ENCODE measurements at places on chromosomes 12 and 14.

DNA sequence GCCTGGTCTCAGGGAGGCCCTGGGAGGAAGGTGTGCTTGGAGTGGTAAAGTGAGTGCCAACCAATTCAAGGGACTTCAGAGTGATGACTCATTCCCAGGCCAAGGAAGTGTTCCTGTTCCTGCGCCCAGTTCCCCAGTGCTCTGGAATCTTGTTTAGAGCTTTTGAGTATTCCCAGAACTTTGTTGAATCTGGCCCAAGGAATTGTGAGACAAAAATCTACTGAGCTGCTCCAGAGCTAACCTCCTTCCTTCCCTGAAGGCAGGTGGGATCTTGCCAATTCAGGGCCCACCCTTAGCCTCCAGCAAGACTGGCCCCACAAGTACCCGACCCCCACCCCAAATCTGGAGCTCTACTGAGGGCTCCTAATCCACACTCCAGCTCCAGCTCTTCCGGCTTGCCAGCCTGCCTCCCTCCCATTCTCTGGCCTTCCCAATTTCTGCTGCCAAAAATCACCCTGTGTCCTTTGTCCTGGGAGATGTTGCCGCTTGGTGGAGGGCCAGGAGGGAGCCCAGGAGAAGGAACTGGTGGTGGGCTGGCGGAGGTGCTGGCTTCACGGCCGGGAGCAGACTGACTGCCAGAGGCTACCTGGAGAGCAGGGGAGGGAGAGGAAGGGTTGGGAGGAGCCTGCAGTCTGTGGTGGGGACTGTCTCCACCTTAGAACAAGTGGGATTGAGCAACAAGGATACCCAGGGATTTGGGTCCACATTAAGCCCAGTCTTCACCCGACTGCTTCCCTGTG, 2.0 kb upstream of the ATN1 start:
- peak; percentile 91 for DNase-seq

GRCh38 chr14:58353516-58354299, 42.0 kb upstream of the TOMM20L start:
- no peak for DNase-seq

DNA sequence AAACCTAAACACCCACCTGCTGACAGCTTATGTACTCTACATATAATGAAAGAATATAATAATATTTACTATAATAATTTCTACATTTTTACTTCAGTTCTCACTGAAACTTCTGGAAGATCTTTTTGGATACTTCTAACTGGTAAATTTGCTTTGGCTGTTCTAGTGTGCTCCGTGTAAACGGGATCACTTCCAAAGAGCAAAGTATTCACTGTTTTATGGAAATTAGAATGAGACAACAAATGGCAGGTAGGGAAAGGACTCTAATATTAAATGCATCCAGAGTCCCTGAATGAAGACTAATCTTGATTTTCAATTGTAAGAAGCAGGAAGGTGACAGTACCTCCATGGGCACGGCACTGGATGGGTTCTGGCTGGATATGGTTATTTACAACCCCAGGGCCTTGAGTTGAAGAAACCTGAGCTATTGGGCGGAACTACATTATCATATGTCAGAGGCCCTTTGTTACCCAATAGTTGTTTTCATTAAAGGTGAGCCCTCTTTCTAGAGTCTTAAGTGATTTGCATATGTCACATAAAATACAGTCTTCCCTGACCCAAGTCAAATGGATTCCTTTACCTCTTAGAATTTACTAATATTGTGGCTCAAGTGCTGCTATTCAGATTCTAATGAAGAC, 10.7 kb downstream of the ERP29 start:
- DNase-seq, result no peak

DNA sequence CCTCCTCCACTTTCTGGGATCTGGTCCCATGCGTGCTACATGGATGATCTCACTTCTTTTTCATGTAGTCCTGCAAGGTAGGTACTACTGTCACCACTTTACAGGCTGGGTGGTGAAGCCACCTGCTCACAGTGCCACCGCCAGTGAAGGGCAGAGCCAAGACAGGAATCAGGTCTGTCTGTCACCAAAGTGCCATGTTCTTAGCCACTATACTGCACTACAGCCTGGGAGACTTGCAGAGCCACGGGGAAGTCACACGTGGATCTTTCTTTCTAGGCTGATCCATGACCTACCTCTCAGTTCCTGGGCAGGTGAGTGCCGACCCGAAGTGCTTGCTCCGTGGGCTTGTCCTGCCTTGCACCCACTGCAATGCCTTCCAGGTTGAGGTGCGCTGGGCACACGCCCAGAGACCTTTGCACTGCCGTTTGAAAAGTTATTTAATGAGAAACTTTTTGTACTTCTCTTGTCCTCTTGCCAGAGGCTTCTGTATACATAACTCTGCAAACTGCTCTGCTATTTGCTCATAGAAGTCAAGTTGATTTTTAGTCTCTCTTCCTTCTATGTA, 19.7 kb upstream of the CLMN start:
- no peak for DNase-seq

- DNase-seq, result no peak
Observed at GRCh38 chr12:9606736-9607372, 862 bp downstream of the KLRB1 start.

DNA sequence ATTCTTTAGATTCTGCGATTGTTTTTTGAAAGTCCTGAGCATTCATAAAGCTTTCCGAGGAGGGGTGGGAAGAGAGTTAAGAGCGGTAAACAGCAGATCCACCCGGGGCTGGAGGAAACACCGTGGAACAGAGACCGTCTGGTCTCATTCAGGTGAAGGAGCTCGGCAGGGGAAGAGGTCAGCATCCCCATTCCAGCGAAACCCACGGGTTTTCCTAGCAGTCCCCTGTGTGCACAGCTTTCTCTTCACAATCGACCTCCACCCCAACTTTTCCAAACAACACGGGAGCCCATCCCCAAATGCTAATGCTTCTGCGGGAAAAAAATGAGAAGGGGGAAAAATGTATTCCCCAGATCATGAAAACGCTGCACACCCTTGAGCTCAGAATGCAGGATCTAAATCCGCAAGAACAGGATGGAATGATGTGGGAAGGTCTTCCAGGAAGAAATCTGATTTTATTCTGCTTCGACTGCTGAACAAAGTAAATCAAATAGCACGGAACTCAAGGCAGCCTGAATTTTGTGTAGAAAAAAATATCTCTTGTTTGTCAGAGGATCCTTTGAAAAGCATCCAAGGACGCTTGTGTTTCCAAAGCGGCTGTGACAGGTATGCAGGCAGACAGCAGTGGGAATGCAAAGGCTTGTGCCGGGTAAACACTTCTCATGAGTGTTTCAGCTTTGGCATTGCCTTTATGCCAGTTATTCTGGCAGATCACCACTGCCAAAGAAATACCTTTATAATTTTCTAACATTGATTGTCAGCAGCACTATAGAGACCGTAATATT, 128.8 kb downstream of the NDUFA12 start:
- DNase-seq, result no peak

GRCh38 chr14:71236487-71236886, 329.2 kb downstream of the PCNX1 start:
- DNase-seq, result no peak

GRCh38 chr12:56670836-56671235, 17.2 kb downstream of the PTGES3 start:
- no peak for DNase-seq

- DNase-seq, result no peak
Observed at GRCh38 chr12:50112456-50113218, 601 bp downstream of the COX14 start.

DNA sequence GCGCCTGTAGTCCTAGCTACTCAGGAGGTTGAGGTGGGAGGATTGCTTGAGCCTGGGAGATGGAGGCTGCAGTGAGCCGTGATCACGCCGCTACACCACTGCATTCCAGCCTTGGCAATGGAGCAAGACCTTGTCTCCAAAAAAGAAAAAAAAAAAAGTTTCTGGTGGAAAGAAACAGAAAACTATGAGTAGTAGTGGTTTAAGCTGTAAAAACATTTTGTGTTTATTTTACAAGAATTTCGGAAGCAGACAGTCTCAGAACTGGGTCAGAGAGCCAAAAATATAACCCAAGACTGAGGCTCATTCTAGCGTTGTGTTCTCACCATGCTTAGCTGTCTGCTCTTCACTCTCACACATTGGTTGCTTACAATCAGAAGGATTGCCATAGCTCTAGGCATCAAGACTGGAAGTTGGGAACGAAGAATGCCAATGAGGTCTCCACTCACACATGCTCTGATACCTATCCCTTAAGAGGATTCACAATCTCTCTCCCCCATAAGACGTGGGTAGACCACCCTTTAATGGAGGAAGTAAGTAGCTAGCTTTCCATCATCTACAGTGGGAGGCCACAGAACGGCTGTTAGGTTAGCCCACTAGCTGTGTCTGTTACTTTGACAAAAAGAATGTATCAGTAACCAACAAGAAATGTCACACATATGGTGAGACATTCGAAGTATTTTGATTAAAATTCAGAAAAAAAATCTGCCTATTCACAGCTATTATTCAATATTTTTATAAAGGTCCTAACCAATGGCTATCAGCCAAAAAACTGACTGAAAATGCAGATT, 117.6 kb upstream of the RASSF8 start:
- DNase-seq, result peak; percentile 86

- peak; percentile 13 for DNase-seq
Observed at GRCh38 chr12:39127401-39127800, 222.0 kb upstream of the CPNE8 start.

- no peak for DNase-seq
Observed at GRCh38 chr12:66189889-66190288, 875 bp downstream of the IRAK3 start.

- DNase-seq, result no peak
Observed at GRCh38 chr12:97246368-97246767, 216.2 kb upstream of the RMST start.

DNA sequence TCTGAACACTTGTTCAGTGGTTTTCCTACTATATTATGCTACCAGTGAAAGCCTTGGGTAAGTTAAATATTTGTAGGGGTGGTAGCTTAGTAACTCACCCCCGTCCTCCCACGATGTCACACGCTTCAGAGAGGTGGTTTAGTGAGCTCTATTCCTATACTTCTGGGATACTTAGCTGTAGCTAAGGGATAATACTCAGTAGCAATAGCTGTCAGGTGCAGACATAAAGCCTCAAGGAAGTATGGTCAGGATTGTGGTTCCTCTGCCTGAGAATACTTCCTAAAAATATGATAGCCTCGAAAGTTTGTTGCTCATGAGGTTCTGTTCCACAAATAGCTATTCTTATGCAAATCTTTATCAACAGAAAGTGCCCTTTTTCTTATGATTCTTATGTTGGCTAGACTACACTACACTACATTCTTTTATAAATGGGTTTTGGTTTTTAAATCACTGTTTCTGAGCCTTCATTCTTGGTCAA, 11.9 kb downstream of the DLST start:
- DNase-seq, result no peak

DNA sequence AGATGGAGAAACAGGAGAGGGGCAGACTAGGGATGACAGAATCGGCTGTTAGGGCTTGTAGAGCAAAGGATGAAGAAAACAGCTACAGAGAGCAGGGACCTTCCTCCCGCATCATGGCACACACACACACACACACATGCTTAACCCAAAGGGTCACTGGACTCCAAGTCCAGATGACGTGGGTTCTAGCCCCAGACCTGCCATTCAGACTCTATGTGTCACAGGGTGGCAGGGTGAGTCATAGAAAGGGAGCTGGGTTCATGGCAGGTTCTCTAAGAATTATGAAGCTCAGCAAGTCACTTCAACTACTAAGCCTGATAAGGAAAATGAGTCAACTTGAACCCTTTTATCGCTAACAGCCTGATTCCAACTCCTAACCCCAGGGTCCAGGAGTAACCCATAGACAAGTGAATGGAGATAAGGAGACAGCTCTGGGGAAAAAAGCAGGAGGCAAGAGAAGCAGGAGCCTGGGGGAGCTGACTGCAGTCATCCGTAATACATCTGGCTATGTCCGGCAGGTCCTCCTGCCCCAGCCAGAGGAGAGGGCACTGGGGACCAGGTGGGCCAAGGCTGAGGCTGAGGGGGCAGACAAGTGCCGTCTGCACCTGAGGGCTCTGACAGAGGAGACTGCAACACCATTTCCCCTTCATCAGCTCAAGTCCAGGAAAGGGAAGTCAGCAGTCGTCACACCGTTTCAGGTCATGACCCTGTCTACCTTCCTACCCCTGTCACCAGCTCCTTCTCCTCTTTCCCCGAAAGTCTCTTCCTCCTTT, 3.6 kb upstream of the TNFRSF1A start:
- peak; percentile 80 for DNase-seq

- no peak for DNase-seq
Observed at GRCh38 chr14:21937996-21938395, 264.4 kb upstream of the OR4E1 start.

DNA sequence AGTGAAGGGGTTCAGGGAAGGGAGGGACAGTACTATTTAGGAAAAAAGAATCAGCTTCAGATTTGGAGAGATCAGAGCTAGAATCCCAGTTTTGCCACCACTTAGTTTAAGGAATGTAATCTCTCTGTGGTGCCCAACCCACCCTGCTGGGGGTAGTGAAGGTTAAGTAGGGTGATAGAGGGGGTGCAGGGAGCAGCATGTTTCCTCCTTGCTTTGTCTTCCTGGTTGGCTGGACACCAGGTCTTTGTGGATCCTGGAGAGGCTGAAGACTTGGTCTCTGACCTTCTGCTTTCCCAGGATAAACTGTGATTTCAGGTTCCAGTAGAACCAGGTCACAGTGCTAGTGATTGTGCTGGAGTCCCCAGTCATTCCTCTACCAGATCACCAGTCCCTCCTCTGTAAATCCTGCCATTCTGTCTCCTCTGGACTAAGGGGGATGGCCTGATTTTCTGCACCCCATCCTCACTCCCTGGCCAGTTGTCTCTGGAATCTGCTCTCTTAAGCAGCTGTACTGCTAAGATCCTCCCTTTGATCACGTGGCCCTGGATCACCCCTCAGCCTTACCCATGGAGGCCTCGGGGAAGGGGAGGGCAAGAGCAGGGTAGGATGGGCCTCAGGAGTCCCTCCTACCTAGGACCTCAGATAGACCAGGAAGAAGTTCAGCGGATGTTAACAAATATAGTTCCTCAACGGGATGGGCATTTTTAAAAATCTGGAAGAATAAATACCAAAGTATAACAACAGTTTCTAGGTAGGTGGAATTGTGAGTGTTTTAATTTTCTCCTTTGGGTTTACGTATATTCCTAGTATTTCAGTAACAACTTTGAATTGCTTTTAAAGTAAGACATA, 3.1 kb downstream of the MAP3K12 start:
- peak; percentile 76 for DNase-seq

DNA sequence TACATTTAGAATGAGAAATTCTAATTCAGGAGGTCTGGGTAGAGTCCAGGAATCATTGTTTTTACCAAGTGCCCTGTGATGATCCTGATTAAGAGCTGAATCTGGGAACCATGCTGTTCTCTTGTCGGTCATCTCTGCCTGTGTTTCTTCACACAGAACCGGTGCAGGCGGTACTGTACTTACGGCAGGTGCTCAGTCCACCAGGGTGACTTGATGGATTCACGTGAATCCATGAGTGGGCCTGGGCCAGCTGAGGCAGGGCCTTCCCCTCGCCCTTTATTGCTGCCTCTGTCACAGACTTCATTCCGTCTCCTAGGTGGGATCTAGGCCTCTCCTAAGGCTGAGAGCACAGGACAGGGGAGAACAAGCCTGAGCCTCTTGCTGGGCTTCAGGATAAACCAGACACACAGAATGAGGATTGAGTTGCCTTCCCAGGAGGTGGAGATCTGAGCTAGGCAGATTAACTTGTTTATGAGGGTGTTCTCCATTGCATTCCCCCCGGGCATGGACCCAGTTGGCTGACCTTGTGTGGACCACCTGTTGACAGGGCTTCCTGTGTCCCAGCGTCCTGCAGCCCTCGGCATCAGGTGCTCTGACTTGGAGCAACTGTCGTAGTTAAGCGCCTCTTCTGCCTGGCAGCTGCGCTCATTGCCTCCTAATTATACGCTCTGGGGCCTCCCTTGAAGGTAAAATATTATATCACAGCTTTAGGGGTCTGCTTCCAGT, 42.1 kb downstream of the B4GALNT3 start:
- no peak for DNase-seq

- DNase-seq, result no peak
Observed at GRCh38 chr12:1628666-1629337, at the start of gene WNT5B. Gene WNT5B (plus strand): TSS chr12:1629231. CDS start chr12:1631355, 2,124 bp downstream.

GRCh38 chr14:50039120-50039517, 77.3 kb downstream of the VCPKMT start:
- no peak for DNase-seq
